ENCODE measurements at places on chromosomes 2 and 18. TPM values are rescaled to one million over a fixed set of nuclear protein-coding genes. Genes with fewer than 3 reads are reported as not detected.

DNA sequence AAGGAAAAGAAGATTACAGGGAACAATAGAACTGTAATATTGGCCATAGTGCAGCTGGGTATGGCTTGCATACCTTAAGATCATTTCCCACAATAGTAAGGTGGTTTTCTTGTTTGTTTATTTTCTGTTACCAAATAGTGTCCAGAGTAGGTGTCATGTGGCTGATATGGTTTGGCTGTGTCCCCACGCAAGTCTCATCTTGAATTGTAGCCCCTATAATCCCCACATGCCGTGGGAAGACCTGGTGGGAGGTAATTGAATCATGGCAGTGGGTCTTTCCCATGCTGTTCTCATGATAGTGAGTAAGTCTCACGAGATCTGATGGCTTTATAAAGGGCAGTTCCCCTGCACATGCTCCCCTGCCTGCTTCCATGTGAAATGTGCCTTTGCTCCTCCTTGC is 190.1 kb downstream of the ICOS start:
- DNase-seq: no peak

DNA sequence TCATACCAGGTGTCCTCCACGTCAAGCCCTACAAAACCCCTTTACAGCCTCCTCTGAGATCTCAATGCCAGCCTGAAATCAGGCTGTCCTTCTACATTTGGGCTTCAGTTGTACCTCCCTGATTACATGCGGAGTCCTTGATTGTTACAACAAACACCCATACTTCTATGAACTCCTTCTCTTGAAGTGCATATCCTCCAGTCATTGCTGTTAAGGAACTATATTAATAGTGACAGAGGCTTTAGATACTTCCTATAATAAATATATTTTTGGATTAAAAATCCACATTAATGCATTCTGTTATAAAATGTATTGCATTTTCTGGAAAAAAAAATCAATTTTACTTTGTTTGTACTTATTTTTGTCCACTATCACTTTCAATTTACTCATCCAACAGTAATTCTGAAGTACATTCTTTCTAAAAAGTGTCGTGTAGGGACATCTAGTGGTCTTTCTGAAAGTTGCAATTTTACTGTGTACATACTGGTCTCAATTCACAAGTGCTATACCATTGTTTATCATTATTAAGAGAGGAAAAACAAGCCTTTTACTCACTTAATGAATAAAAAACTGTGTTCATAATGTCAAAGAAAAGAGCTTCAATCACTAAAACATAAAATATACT is 316.4 kb downstream of the DSEL start:
- peak; percentile 56 for DNase-seq

DNA sequence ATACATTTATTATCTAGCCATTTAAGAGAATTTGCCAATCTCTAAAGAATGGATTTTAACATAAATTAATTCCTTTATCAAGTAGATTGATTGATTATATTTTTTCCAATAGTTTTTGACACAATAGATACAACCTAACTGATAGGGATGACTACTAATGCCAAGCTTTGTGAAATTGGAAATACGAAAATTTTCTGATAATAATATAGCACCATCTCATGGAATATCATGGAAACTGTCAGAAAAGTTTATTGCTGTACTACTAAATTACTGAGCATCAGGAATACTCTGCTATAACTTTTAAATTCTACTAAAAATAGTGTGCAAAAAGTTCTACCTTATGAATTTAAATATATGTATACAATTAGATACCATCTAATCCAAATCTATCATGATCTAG is 101.8 kb upstream of the MAP2 start:
- DNase-seq: no peak

- no peak for DNase-seq
Measured at GRCh38 chr2:20062615-20063545, 11.5 kb upstream of the LAPTM4A start.

PRKAG3 gene
- total RNA-seq: not detected

CNTNAP5 gene
- total RNA-seq: not detected

DRC1 gene
- 4.7 TPM for total RNA-seq

STAT4 gene
- 0.23 TPM for total RNA-seq
